Kidney (tissue), 22 donors: ENCODE measurements at places on chromosomes 7 and 10. TPM values are rescaled to one million over a fixed set of nuclear protein-coding genes. Genes with fewer than 3 reads are reported as not detected.

- peak; percentile 30 for DNase-seq
Measured at GRCh38 chr7:25500393-25500921, 272.2 kb upstream of the NPVF start.

GRCh38 chr10:71272056-71272771 is 46.8 kb upstream of the SLC29A3 start:
- DNase-seq = no peak

GRCh38 chr10:3396116-3396515 is 223.5 kb upstream of the PITRM1 start:
- DNase-seq = no peak

DNA sequence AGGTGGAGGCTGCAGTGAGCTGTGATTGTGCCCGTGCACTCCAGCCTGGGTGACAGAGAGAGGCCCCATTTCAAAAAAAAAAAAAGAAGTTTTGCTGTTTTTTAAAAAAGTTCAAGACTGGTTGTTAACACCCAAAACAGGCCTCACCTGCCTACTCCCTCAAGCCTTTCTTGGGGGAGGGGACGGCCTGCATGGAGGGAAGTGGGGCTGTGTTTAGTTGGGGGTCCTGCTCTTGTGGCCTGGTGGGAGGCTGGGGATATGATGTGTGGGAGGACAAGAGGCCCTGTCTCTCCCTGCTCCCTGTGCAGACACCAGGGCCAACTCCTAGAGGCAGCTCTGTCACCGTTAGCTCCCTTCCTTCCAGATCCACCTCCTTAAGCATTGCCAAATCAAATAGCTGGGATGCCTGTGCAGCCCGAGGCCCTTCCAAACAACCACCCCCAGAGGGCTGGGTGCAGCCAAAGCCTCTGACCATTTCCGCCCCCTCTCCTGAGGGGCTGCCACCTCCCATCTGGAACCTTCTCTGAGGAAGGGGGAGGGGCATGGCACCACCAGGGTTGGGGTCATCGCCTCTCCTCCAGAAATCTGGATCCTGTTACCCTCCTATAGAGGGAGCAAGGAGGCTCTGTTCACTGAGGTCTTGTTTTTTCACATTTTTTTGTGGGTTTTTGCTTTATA is 32.9 kb upstream of the ANKRD2 start:
- peak; percentile 79 for DNase-seq

GRCh38 chr10:79322616-79323543 is 24.4 kb upstream of the PPIF start:
- no peak for DNase-seq

GRCh38 chr10:87626422-87626892 is 33.2 kb upstream of the PAPSS2 start:
- DNase-seq = no peak

DNA sequence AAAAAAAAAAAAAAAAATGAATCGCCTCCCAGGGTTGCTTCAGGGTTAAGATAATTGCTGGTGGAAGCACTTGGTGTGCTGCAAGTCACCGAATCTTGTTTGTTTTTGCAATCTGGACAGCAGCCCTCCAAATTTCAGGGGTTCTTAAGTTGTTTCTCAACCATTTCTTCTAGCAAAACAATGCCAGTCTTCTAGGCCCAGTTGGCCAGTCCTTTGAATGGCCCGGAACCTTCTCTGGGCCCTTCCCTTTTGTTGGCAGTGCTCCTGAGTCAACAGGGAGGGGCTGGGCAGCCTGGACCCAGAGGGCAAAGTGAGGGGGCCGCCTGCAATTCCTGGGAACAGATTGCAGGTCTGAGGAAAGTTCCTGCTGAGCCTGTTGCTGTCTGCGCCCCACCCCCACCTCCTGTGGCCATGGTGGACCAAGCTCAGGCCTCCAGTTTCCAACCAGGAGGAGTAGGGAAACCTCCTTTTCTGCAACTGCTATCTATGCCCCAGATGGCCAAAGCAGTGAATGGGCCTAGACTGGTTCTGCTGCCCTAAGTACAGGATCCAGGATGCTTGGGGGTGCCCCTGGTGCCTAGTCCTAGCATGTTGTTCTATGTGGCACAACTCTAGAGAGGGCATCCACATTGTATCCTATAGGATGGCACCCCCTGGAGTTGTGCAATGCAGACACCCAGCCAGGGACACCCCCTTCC is 31.4 kb upstream of the PDCD4 start:
- DNase-seq = no peak

GRCh38 chr10:75211007-75211691 is 553 bp downstream of the VDAC2 start:
- DNase-seq = peak; percentile 47

DNA sequence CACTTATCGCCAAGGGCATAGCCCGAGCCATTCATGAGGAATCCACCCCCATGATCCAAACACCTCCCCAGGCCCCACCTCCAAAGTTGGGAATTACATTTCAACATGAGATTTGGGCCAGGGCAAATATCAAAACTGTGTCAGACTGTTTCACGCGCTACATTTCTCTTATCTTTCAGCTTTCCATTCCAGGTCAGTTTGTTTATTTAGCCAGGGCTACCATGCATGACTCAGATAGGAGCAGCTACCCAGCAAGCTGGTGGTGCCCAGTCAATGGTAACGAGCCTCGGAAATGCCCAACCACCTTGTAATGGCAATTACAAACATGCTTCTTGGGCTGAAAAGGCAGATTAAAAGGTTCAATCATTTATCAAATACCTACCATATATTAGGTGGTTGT is 43.6 kb upstream of the BAMBI start:
- peak; percentile 40 for DNase-seq

The SPDYE1 gene
- not detected for polyA plus RNA-seq

The DIP2C gene
- polyA plus RNA-seq = 6.2 TPM

The INPP5A gene
- 20.8 TPM for polyA plus RNA-seq

The GPR15LG gene
- polyA plus RNA-seq = not detected
